ENCODE measurements at places on chromosomes 16 and 17.

DNA sequence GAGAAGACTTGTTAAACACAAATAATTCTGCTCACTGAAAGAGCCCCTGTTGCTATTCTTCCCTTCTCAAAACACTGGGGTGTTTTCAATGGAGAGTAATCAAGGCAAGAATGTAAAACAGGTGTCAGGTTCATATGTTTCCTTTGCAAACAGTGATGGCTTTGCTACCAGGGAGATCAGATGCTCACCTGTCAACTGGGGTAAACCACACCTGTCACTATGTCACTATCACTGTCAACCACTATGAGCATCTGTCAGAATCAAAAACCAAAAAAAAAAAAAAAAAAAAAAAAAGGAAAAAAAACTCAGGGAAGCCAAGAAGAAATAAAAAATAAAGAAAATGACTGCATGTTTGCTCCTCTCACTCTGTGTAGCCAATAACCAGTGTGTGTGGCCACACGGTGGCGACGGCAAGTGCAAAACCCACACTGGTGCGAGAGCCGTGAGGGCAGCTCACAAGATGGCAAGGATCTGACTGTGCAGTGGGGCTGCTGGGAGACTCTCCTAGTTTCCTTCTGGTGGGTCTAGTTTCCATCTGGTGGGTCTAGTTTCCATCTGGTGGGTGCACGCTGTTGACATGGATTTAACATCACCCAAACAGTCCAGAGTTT lies 22.7 kb downstream of the USP22 start:
- no peaks in the 10 kb centered on the region for H3K27me3 ChIP-seq
- no peak for DNase-seq
- peaks cover 31% of the 10 kb centered on the region for H3K4me1 ChIP-seq
- H3K36me3 ChIP-seq = peaks cover 87% of the 10 kb centered on the region
- no peak overlapping the region for H3K4me3 ChIP-seq

- H3K4me1 ChIP-seq = no peaks in the 10 kb centered on the region
- no peak for DNase-seq
- no peak overlapping the region for H3K27ac ChIP-seq
- no peaks in the 10 kb centered on the region for H3K36me3 ChIP-seq
- no peaks in the 10 kb centered on the region for H3K27me3 ChIP-seq
- H3K4me3 ChIP-seq = no peak overlapping the region
Observed at GRCh38 chr16:51544851-51545467, 393.9 kb upstream of the SALL1 start.

- no peaks in the 10 kb centered on the region for H3K27me3 ChIP-seq
- peak overlapping the region; percentile 88 for H3K27ac ChIP-seq
- peak overlapping the region; percentile 63 for H3K4me3 ChIP-seq
- H3K36me3 ChIP-seq = no peaks in the 10 kb centered on the region
- no peak for DNase-seq
- H3K4me1 ChIP-seq = peaks cover 70% of the 10 kb centered on the region
Observed at GRCh38 chr17:8120520-8121406, 2.4 kb upstream of the ALOXE3 start.

GRCh38 chr17:32256701-32257019 lies 9.0 kb upstream of the RHBDL3 start:
- no peaks in the 10 kb centered on the region for H3K27me3 ChIP-seq
- H3K4me3 ChIP-seq = no peak overlapping the region
- H3K36me3 ChIP-seq = no peaks in the 10 kb centered on the region
- no peak for DNase-seq

DNA sequence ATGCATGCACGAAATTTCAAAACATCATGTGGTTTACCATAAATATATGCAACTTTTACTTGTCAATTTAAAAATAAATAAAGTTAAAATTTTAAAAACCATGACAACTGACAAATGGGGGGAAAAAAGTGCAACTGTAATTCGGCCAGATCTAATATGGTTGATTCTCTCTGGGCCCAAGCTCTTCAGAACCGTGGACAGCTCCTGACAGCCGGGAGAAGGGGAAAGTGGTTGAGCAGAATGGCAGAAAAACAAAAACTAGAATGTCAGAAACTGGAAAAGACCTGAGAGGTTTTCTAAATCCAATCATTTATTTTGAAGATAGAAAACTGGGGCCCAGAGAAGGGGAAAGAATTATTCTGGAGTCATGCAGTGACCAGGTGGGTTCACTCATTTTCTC lies 126.6 kb downstream of the TMEM132E start:
- no peak overlapping the region for H3K27ac ChIP-seq
- no peaks in the 10 kb centered on the region for H3K27me3 ChIP-seq
- no peaks in the 10 kb centered on the region for H3K36me3 ChIP-seq
- no peaks in the 10 kb centered on the region for H3K4me1 ChIP-seq
- H3K4me3 ChIP-seq = no peak overlapping the region
- no peak for DNase-seq

GRCh38 chr17:50923611-50924010 lies 57.5 kb upstream of the TOB1 start:
- H3K36me3 ChIP-seq = no peaks in the 10 kb centered on the region
- DNase-seq = no peak
- no peaks in the 10 kb centered on the region for H3K27me3 ChIP-seq
- H3K4me1 ChIP-seq = no peaks in the 10 kb centered on the region
- no peak overlapping the region for H3K27ac ChIP-seq
- no peak overlapping the region for H3K4me3 ChIP-seq

DNA sequence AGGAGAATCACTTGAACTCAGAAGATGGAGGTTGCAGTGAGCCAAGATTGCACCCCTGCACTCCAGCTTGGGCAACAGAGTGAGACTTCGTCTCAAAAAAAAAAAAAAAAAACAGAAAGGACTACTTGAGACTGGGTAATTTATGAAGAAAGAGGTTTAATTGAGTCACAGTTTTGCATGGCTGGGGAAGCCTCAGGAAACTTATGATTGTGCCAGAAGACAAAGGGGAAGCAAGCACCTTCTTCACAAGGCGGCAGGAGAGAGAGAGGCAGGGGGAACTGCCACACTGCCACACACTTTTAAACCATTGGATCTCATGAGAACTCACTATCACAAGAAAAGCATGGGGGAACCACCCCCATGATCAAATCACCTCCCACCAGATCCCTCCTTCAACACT lies 9.0 kb upstream of the MILR1 start:
- DNase-seq = no peak
- H3K27me3 ChIP-seq = no peaks in the 10 kb centered on the region
- H3K4me1 ChIP-seq = no peaks in the 10 kb centered on the region
- H3K27ac ChIP-seq = no peak overlapping the region
- H3K4me3 ChIP-seq = no peak overlapping the region

All from right atrium auricular region (tissue), 2 donors.